ENCODE measurements at places on chromosomes 4 and X. TPM values are rescaled to one million over a fixed set of nuclear protein-coding genes. Genes with fewer than 3 reads are reported as not detected.

TIGD4 gene
- 3.7 TPM for total RNA-seq

PLXNB3 gene
- 3.3 TPM for total RNA-seq

TRIM61 gene
- 2.2 TPM for total RNA-seq

XAGE1B gene
- total RNA-seq = not detected

TKTL2 gene
- 0.73 TPM for total RNA-seq

FRG2 gene
- not detected for total RNA-seq

SCD5 gene
- total RNA-seq = 134 TPM

All from cerebellum (tissue), 4 donors.